ENCODE measurements at places on chromosomes 2 and 18. TPM values are rescaled to one million over a fixed set of nuclear protein-coding genes. Genes with fewer than 3 reads are reported as not detected.

The TSN gene
- 45.6 TPM for total RNA-seq

GRCh38 chr18:27808683-27809082 is 368.2 kb downstream of the CDH2 start:
- DNase-seq = no peak

GRCh38 chr2:48600204-48600813 is 17.3 kb upstream of the GTF2A1L start:
- DNase-seq = no peak

- no peak for DNase-seq
These were observed 103.3 kb downstream of the MDH1 start for GRCh38 chr2:63692002-63692606.

The LONRF2 gene
- total RNA-seq = 25.6 TPM

DNA sequence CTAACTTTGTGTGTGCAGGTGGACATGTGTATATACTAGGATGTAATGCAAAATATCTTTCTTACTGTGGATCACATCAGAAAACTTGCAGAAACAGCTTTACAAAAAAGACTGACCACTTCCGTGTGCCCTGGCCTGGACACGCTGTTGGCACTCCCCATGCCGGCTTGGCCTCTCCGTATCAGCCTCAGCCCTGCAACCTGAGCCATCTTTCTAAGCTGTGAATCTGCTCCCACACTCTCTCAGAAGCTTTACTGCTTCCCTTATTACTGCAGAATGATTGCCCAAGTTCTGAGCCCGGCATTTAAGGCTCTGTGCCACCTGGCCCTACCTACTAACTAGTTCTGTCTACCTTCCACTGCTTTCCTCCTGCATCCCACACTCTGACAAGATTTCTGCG is 37.8 kb downstream of the MYO7B start:
- DNase-seq = no peak

DNA sequence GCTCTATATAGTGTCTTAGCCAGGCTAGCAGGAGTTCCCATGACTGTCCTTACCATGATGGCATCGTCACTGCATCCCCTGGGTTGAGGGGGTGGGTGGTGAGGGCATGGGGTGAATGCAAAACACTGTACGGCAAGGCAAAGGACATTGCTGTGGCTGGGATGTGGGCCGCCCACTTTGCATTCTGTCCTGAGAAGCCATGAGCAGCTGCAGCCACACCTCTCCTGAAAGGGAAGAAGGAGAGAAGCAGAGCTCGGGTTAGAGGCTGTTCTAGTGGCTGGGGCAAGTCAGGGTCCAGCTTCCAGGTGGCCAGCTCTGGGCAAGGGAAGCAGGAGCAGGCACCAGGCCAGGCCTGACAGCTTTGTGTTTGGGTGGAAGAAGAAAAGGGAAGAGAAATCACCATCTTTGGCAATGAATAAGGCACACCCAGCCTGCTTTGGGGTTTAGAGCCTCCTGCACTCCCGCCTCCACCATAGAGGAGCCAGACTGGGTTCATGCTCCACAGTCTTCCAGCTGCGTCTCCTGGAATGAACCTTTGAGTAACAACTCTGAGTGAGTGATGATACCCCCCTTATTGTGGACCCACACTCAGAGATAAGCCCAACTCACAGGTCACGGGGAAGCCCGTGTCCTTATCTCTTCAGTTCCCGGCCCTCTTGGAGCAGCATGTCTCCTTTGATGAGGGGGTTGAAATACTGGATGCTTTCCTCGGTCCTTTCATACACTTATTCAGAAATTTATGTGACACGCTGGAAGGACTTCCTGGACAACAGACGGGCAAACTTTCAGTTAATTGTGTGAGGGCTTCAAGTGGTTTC is 63.4 kb downstream of the INPP4A start:
- DNase-seq = peak; percentile 42

DNA sequence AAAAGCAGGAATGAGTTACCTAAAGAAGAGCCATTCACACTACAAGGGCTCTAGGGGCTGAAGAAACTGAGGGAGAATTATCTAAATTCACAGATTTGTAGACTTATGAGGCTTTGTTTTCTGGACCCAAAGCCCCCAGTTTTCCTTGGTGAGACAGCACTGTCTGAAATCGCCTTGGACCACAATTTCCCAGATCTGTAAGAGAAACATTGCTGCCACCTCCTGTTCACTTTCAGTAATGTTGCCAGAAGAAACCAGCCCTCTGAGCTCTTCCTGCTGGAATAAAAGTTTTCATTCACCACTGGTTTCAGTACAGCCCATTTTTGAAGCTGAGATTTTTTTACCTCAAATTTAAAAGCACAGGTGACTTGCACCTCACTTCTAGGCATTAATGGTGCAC is 169.2 kb downstream of the CDH20 start:
- DNase-seq = peak; percentile 44

- no peak for DNase-seq
These were observed 61.9 kb upstream of the ALK start for GRCh38 chr2:29983308-29983707.

DNA sequence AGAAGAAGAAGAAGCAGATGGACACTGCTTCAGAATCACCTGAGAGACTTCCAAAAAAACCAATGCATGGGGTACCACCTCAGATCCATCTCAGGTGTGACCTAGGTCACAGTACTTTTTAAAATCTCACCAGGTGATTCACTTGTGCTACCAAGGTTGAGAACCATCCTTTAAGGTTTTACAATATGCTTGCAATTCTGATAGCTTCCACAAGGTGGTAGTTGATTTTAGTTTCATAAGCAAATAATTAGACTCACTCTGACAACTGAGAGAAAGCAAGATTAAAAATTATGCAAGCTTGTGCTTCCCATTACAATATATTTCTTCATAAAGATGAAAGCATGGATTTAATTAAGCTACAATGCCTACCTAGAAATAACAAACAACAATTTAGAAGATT is 355.1 kb downstream of the EN1 start:
- DNase-seq = no peak

DNA sequence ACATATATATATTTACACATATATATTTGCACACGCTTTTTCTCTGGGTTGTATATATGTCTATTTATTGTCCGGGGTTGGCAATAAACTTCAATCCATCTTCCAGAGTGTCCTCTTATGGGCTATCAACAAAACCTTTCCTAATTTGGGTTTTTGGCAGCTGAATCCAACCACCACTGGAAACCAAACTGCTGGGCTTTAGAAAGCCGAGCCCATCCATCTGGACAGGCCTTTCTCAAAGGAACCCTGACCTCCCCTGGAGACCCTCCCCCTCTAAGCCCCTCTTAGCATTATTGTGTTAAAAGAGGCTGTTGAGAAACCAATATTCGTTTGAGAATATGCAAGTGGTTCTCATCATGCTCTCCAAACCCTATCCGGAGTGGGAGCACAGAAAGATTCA is 153.6 kb downstream of the NRP2 start:
- DNase-seq = no peak

DNA sequence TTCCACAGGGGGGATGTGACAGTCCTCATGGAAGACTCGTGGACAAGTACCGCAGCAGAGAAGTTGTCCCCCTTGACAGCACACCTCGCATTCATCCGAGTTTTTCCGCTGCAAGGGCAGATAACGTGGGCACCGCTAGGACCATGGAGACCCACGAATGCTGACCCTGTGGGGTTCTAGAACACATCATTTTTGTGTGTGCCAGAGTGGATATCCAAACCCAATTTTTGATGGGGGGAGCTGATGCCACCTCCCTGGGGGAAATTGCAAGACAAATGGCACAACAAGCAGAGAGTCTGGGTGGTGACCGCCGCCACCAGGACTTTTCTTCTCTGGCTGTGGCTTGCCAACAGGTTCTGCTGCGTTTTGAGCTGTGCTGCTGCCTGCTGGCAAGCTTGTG is 46.9 kb downstream of the SP110 start:
- no peak for DNase-seq

The GKN2 gene
- total RNA-seq = not detected

- no peak for DNase-seq
These were observed 143.3 kb upstream of the ZEB2 start for GRCh38 chr2:144663207-144663606.

The RIT2 gene
- not detected for total RNA-seq

GRCh38 chr2:13676269-13676668 is 956.2 kb upstream of the LRATD1 start:
- DNase-seq = no peak

- no peak for DNase-seq
These were observed 252.2 kb upstream of the KCNJ3 start for GRCh38 chr2:154446324-154446723.

The SP140L gene
- total RNA-seq = 4.1 TPM

DNA sequence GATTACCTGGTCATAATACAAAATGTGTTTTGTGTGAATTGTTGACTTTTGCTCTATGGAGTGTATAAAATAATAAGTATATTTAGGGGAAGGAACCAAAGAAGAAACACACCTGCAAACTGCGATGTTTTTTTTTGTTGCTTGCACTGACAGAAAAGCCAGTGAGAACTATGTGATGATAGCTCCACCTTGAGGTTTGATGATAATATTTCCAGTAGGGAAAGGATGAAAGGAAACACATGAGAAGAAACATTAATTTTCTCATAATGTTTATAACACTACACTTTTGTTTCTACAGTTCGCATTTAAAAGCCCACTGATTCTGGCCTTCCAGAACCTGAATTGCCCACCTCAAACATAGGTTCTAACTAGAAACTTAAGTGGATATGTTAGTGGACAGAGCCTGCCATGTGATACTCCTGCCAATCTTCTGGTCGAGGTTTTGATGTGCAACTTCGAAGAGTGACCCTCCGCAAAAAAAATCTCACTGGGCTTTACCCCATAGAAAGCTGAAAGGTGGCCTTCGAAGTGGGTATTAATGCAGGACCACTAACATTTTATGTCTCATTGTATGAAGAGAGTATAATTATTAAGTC is 476.4 kb upstream of the SPHKAP start:
- DNase-seq = no peak

The TWIST2 gene
- 0.19 TPM for total RNA-seq

The BAZ2B gene
- total RNA-seq = 35.9 TPM

DNA sequence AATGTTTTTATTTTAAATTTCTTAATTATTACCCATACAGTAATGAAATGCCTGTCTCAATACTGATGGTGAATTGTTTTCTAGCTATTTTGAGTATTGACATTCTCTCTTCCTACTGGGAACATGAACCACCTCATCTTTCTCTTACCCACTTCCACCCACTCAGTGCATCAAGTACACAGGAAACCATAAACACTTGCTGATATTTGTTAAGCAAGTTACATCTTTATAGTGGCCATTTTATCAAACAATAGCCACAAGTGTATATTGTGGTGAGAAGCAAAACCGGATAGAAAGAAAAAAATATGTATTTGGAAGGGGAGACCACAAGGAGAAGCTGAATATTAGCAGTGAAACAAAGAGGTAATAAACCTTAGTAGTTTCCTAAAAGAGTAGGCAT is 368.1 kb upstream of the HNRNPA3 start:
- DNase-seq = no peak

The ZEB2 gene
- 94.5 TPM for total RNA-seq

GRCh38 chr2:46913471-46914381 is 1.9 kb downstream of the MCFD2 start:
- DNase-seq = no peak

DNA sequence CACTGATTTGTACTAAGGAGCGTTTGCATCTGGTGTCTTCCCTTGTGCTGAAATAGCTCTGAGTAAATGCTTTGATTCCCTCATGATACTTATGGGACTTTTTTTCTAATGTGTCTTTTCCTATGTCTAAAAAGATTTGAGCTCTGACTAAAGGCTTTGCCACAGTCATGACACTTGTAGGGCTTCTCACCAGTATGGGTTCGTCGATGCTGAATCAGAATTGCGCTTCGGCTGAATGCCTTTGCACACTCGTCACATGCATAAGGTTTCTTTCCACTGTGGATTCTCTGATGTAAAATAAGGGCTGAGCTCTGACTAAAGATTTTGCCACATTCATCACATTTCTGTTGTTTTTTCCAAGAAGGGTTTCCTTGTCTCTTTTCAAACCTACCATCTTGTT is 8.0 kb downstream of the ZNF396 start:
- no peak for DNase-seq

DNA sequence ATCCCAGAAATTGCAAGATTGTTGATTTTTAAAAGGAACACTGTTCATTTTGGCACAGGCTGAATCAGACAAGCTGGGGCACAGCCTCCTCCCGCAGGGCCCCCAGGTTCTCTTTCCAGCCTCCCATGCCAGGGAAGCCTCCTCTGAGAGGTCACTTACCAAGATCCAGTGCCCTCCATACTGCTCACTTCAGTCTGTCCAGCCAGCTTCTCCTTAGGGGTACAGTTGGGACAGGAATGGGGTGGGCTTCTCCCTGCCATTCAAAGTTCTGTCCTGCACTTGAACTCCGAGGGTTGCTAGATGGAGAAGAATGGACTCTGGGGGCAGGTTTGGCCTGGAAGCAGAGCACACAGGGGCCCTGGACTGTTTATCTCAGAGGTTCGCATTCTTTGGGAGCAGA is 7.5 kb upstream of the CYP26B1 start:
- no peak for DNase-seq

- no peak for DNase-seq
These were observed 280.9 kb upstream of the TCF4 start for GRCh38 chr18:55868909-55869308.

- DNase-seq = no peak
These were observed 80.9 kb downstream of the SMC6 start for GRCh38 chr2:17672583-17673317.

The STRN gene
- 60.6 TPM for total RNA-seq

The SATB2 gene
- total RNA-seq = 1.1 TPM

The PLGLB2 gene
- total RNA-seq = not detected

The SPEG gene
- total RNA-seq = 151 TPM

The AQP12A gene
- not detected for total RNA-seq

GRCh38 chr2:100992262-100992661 is 9.8 kb upstream of the RPL31 start:
- no peak for DNase-seq

The IL36G gene
- total RNA-seq = not detected

GRCh38 chr2:29482867-29483266 is 367.7 kb downstream of the CLIP4 start:
- no peak for DNase-seq

DNA sequence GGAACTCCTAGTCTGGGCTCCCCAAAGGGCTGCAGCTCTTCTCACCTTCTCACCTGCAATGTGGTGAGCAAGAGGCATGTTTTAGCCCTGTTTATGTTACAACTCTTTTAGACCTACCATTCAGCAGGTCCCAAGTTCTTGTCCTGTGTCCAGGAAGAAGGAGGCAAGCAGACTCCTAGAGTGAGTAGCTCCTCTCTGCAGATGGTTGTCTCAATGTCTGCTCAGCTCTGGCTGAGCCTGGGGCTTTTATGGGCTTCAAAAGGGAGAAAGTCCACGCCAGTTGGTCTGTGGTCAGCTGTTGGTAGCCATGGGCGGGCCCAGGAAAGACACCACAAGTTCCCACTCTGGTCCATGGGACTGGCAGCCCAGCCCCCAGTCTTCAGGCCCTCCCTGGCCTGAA is 148.1 kb upstream of the HS6ST1 start:
- DNase-seq = no peak

DNA sequence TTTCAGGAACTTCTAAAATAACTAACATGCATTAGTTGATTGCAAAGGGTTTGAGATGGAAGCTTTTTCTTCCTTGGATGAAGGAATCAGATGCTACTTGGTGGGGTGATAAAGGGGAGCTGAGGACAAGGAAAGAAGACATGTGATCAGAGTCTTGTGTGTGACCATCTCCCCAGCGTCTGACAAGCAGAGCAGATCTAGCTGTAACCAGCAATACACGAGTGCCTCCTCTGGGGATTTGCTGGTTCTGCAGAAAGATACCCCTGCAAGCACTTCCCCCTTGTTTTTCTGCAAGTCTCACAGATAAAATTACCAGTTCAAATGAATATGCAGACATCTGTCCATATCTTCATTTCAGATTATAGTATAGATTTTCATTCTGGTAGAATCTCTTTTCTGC is 2.7 kb downstream of the CDH7 start:
- no peak for DNase-seq

- no peak for DNase-seq
These were observed 276.8 kb downstream of the ASXL3 start for GRCh38 chr18:33854827-33855139.

The GTF2A1L gene
- not detected for total RNA-seq
